ENCODE measurements at places on chromosomes 7 and 10.

GRCh38 chr10:118734475-118734874 lies 20.3 kb downstream of the CACUL1 start:
- DNase-seq, result no peak

GRCh38 chr7:83504330-83504729 lies 144.6 kb downstream of the SEMA3E start:
- DNase-seq, result no peak

DNA sequence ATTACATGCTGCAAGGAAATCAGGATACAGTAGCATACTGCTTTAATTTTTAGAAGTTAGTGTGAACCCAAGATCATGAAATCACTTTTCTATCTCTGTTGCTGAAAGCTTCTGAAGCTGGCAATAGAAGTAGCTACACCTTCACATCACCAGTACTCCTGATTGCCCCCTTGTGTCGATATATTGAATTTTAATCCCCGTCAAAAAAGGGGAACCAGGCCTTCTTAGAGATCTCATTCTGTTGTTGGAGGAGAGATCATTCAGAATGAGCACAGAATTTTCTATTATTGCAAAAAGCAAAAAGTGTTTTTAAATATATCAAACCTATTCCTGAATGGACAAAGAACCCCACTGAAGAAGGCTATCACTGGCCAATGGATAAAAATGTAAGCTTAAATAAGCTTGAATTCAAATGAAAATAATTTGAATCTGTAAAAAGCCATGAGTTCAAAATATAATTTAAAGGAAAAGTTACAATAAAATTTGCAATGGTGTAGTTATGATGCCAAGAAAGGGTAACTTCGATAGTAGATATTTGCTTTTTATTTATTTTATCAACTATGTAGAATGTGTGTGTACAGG lies 39.7 kb upstream of the TEX47 start:
- DNase-seq, result peak; percentile 55

DNA sequence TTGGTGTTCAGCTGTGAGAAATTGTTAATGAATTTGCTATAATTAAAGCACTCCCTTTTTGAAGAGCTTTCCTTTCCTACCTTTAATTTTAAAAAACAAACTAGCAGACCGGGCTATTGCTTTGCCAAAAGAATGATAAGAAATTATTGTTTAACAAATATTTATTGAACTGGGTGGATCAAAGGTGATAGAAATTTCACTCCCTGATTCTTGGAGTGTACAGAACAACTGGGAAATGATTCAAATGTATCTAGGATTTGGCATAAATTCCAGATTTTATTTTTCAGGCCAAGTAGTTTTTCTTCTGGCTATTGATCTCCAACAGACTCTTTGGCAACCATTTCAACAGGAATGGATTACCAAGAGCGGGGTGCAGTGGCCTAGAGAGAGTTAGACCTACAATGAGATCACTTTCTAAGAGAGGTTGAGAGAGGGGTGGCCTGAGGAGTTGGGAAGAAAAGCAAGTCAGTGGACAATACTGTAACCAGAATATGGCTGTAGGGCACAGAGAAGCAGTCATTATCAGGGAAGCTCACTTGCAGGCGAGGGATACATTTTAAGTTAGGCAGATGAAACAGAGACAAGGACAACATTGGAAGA lies 71.9 kb downstream of the PLXDC2 start:
- DNase-seq, result no peak

DNA sequence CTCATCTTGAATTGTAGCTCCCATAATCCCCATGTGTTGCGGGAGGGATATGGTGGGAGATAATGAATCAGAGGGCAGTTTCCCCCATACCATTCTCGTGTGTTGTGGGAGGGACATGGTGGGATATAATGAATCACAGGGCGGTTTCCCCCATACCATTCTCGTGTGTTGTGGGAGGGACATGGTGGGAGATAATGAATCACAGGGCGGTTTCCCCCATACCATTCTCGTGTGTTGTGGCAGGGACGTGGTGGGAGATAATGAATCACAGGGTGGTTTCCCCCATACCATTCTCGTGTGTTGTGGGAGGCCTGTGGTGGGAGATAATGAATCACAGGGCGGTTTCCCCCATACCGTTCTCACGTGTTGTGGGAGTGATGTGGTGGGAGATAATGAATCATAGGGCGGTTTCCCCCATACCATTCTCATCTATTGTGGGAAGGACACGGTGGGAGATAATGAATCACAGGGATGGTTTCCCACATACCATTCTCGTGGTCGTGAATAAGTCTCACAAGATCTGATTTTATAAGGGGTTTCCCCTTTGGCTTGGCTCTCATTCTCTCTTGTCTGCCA lies 271.0 kb downstream of the MAD1L1 start:
- DNase-seq, result no peak

- DNase-seq, result no peak
Observed at GRCh38 chr10:132941640-132942051, 724 bp downstream of the CFAP46 start.

DNA sequence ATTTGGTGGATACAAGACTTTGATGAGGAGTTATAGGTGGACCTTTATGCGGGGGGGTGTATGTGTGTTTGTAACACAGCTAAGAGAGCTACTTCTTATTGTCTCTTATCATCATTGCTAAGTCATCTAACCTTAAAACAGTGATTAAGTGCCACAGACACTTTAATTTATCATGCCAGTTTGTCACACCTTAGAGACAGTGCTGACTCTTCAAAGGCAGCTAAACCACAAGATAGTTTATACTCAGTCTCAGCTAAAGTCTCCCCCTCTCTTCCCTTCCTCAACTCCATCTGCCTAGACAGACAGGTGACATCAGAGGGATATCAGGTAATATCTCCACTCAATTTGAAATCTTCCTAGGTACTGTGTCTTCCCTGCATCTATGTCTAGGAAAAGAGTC lies 42.2 kb downstream of the MYPN start:
- no peak for DNase-seq

DNA sequence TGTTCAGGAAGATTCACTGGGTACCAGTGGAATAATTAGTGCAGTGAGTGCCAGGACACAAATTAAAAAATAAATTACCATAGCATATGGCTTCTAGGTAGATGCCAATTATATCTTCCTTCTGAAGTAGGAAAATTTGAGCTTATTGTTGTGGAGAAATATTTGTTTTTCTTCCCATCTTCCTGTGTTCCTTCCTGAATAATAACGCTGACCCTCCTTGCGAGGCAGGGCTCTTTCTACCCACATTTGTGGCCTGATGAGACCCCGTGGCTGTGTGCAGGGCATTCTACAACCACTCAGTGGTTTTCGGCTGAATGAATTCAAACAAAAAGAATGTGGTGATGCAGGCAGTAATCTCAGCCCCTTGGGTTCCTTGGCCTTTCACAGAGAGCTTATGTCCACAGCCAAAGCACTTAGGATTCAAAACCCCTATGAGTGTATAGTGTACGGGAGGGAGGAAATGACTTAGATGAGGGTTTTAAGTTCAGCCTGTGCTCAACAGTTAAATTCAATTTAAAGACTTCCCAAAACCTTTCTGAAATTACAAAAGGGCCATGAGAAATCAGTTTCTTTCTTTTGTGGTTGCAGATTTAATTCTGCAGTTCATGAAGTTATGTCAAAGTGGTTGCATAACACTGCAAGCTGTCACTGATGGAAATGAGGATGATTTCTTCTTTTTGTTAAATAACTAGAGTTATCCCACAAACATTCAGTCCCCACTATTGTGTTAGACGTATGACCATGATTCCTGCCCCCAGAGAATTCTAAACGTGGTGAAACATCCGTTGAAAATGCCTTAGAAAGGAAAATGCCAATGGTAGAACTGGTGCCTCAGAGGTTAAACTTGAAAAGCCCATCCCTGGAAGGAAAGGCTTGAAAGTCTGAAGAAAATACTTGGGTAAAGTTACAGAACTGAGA lies 255.3 kb downstream of the FZD1 start:
- peak; percentile 51 for DNase-seq

- no peak for DNase-seq
Observed at GRCh38 chr7:116542618-116543017, 17.8 kb downstream of the CAV1 start.

- peak; percentile 69 for DNase-seq
Observed at GRCh38 chr7:144824360-144824759, 11.5 kb downstream of the TPK1 start.

GRCh38 chr10:103732339-103733044 lies 122.9 kb downstream of the SH3PXD2A start:
- no peak for DNase-seq

DNA sequence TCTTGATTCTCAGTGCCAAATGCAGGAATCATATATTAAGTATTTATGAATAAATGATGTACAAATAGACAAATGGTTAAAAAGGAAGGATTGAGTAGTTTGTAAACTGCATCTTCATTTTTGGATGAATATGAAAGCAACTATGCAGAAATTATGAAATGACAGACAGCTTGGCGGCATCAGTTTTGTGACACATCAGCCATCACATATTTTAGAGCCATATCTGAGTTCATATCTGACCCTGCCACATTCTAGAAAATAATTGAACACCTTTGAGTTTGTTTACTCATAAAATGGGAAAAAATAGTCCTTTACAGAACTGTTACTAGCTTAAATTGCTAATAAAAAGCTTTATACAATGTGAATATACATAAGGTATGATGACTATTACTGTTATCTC lies 448.2 kb downstream of the KIF20B start:
- no peak for DNase-seq

GRCh38 chr7:157564517-157565177 lies 227.8 kb downstream of the DNAJB6 start:
- no peak for DNase-seq

DNA sequence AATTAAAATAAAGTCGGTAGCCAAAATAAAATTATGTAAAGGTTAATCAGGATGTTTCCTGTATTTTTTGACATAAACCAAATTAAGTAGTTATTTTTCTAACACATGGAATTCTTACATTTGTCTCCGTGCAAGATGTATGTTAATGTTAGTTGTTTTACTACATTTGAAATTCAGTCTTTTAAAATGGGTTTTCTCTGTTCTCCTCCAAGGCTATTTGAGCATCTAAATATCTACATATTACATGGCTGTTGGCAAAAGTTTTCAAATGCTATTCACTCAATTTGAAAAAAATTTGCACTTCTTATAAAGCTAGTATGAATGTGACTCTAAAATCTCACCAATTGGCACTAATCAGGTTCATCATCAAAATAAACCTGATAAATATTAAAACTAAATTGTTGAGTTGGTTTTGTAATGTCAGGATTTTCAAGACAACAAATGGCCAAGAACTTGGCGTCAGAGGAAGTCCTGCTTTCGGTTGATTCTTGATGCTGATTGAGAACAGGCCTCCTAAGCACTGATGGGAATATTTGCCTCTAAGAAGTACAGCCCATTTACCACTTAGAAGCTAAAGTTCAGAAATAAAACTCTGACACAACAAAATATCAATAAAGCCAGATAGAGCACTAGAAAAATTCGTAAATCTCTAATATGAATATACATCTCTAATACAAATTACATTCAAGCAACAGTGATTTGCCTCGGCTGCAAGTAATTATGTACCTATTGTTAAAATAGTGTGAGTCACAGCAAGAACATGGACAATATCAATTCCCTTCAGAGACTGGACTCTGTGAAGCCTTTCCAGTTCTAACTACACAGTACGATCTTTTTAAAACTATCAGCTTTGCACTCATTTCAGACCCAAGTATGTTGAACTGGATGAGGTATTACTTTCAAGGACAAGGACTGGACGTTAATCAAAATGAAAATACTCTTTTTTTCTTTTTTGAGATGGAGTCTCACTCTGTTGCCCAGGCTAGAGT lies 733.1 kb upstream of the C7orf33 start:
- DNase-seq, result no peak

DNA sequence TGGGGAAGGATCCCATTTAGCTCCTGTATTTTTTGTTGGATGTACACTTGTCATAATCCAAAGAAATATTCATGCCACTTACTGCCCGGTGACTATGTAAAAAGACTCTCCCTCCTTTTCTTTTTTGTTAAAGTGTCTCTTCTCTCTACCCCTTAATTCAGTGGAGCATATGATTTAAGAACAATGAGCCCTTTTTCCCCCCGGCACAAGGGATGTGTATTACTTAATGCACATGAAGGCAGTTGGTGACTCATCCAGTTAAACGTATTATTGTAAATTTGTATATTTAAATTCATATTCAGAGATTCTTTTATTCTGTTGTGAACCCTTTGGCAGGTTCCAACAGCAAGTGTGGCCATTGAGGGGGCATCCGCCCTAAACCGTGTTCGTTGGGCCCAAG lies 241.9 kb downstream of the SLC25A13 start:
- DNase-seq, result peak; percentile 70

DNA sequence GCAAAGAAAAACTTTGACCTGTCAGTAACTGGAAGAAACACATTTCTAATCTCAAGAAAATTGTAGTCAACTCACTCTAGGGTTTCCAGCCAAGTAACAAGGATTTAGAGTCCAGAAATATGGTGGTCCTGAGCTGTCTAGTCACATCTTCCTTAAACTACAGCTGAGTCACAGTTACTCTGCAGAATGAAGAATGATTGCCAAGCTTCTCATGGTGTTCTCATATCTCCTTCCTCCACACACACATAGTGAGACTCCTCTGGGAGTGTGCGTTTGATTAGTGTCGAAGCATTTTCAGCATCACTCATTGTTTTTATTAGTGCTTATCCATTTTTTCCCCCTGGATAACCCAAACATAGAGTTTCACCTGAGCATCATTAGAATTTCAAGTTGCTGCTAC lies 93.1 kb upstream of the CXCL12 start:
- no peak for DNase-seq

- no peak for DNase-seq
Observed at GRCh38 chr7:24825931-24826661, 68.8 kb upstream of the GSDME start.

DNA sequence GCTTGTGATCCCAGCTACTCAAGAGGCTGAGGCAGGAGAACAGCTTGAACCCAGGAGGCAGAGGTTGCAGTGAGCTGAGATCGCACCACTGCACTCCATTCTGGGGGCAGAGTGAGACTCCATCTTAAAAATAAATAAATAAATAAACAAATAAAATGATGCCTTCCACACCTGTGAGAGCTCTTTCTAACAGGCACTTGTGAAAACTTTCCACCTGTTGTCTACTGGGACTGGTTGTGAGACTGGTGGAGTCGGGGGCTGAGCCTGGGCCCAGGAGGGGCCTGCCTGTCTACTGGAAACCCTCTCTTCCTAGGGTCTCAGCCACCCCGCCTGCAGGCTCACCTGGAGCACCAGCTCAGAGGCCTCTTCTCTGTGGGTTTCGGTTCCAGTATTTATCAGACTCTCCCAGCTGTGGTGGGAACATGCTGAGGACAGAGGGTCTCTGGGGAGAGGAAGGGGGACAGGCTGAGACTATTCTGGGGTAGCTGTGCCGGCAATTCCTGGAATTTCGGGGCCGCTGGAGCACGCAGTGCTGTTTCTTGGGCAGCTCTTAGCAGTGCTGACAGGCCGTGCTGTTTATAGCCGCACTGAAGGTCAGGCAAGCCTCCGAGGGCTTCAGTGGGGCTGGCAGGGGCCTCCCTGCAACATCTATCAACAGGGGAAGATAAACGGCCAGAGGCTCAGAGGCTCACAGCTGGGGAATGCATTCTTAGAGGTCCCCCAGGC lies 3.8 kb downstream of the LDB3 start:
- DNase-seq, result no peak

DNA sequence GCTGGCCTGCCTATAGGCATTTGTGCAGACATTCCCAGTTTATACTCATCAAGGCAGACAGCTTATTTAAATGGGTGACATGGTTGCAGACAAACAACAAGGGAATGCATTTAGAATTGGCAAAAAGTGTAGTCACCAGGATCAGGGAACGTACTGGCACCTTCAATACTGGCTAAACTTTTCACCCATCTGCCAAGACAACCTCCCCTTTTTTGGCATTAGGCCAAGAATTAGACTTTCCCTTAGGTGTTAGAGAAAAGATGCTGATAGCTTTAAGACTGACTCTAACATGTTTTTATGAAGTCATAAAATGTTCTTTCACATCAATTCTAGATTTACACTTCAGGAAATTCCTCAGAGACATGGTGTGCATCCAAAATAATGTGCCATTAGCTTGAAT lies 365.9 kb downstream of the PHTF2 start:
- peak; percentile 25 for DNase-seq
